KG1 (cell line): ENCODE measurements at places on chromosomes 5 and 9.
A peak's percentile ranks its signal among the peaks of the same experiment; 100 is the strongest.

DNA sequence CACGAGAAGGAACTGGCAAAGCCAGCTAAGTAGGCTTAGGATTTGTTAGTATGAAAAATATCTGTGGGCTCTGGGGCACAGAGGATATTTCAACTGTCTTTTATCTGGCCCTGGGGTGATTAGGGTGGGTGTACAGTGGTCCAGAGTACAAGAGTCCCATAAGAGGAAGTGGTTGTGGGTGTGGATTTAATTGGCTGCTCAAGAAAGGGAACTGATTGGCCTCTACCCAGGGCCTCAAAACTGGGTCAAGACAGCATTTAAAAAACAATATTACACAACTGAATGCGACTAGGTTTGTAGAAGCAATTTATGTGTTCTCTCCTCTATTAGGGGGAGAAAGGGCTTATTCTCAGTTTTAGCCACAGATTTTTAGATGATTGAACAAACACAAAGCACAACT lies 1353.4 kb upstream of the WWC1 start:
- DNase-seq: no peak

GRCh38 chr9:2765250-2765880 lies 48.1 kb downstream of the KCNV2 start:
- DNase-seq: no peak

- no peak for DNase-seq
These were observed 50.4 kb upstream of the ARAP3 start for GRCh38 chr5:141732417-141732816.

GRCh38 chr9:114994768-114995167 lies 64.4 kb upstream of the TNFSF8 start:
- no peak for DNase-seq

- DNase-seq: no peak
These were observed 101.9 kb downstream of the PDE8B start for GRCh38 chr5:77312413-77312812.

DNA sequence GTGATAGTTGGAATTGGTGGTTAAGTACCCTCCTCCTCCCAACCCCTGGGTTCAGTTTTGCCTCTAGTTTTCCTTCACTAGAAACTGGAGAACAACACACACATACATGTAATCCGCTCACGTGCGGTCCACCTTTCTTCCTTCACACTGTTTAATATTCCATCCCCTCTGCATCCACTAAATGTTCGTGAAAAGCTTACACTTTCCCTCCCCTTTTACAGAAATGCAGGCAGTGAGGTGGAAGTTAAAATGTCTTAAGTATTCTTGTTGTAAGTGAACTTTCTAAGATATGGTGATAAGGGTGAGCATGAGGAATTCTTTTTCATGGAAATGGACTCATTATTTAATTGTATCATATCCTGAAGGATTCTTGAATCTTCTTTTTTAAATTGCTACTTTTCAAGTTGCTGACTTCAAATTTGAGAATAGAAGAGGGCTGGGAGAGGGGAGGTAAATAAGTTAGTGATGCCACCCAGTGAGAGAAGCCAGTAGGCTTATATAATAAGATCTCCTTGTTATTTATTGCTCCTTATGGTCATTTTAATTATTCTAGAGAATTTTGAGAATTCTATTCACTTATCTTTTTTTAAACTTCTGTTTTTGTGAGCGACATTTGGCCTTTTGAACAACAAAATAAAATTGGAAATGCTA lies 90.2 kb downstream of the TLE4 start:
- no peak for DNase-seq

DNA sequence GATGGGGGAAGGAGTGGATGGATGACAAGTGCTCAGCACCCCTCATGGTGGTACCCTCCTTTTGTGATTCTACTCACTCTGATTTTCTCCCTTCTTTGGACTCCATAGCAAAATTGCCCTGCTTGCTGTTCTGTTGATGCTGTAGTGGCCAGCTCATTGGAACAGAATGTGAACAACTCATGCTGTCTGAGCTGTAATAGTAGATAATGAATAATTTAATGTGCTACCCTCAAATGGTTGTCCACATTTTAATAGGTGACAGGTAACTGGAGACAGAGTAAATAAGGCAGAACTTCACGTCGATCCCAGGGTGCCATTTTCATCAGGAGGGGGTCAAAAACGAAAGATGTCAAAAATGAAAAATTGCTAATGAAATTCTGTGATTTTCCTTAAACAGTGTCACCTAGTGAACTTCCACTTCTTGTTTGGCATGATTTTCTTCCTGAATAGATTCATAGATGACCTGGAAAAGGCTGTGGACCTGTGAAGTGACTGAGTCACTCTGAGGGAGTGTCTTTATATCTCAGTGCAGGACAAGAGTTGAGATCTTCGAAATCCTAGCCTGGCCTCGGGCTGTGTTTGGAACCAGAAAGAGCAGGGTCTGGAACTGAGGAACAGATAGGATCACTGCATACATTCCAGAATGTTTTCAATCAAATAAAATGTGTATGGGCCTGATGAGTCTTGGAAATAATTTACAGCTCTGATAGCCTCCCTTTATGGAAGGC lies 270.2 kb downstream of the PSAT1 start:
- DNase-seq: no peak

DNA sequence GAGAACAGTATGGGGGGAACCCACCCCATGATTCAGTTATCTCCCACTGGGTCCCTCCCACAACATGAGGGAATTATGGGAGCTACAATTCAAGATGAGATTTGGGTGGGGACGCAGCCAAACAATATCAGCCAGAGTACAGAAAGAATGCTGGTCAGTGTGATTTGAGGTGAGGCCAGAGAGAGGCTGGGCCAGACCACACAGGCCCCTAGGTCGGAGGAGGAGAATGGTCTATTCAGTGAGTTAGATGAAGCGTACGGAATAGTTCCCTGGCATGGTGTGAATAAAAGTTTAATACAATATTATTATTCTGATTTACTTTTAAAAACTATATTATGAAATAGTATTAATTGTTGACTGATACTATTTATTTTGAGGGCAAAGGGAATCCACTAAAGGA lies 39.7 kb downstream of the PCSK5 start:
- no peak for DNase-seq

GRCh38 chr5:134547066-134547465 lies 21.6 kb downstream of the JADE2 start:
- no peak for DNase-seq

DNA sequence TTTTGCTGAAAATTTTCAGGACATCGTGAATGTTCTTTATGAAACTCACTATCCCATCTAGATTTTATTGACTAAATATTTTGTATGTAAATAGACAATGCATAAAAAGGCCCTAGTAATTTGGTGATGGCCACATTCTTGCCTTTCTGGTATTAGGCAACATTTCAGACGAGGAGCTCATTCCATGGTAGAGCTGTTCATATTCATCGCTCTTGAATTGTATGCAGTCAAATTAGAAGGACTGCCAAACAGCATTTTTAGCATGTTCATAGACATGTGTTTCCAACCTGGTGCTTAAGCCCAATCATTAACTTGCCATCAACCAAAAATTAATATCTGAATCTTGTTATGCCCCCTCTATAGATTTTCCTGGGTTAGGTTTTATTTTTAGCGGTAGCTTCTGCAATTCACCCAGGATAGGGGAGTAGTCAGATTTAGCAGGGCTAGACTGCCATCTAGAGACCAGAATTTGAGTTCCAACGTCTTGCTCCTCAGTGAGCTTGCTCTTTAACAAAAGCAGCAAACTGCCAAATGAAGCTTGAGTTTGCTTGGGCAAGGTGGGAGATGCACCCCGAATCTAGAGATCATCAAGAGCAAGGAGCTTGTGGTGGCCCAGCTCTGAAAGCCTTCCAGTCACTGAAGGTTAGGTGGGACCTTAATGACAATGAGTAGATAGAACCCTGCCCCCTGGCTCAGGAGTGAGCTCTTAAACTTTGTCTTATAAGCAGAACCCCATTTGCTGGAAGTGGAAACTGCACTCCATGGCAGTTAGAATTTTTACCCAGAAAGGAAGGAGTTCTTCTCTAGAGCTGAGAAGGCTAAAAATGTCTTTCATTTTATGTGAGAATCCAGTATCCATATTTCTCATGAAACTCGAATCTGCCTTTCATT lies 456.2 kb downstream of the RASEF start:
- peak; percentile 50 for DNase-seq

- no peak for DNase-seq
These were observed 116.9 kb downstream of the C5orf15 start for GRCh38 chr5:133851521-133851920.

DNA sequence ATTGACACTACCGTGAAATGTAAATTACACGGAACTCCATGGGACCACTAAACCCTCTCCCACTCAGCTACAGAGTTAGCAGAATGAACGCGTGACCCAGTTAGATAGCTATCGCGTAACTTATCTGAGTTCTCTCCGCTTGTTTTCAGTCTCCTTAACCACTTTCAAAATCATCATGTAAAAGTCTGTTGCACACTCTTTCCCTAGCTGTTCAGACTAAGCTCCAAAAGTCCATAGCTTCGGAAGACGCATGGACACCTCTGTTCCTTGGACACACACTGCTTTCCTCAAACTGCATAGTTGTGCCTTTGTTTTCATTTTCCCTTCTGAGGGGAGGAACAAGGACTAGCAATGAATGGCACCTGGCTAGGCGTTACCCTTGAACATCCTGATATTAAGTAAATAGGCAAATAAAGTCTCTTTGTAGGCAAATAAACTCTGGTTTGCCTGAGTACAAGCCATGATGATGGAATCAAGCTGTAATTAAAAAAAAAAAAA lies 83.3 kb downstream of the DAPK1 start:
- DNase-seq: no peak

- no peak for DNase-seq
These were observed 1.2 kb upstream of the PURA start for GRCh38 chr5:140112685-140113179.

DNA sequence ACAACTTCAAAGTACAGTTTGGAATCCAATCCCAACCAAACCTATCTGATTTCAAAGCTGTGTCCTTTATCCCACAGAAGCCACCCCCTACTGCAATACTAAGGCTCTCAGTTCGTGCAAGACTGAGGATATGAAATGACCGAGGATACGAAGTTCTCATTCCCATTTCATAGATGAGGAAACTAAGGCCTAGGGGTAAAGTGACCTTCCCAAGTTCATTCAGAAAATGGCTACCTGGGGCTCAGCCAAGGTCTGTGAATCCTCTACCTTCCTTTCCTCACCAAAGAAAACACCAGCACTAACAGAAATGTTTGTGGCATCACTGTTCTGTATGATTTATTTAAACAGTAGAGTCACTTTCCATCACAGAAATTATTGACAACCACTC lies 5.4 kb downstream of the KIAA1191 start:
- no peak for DNase-seq

- DNase-seq: no peak
These were observed 397.1 kb downstream of the DMAC1 start for GRCh38 chr9:7402334-7403027.

GRCh38 chr9:108496846-108497245 lies 358.9 kb downstream of the ACTL7B start:
- no peak for DNase-seq

- DNase-seq: no peak
These were observed 61.7 kb downstream of the PDE8B start for GRCh38 chr5:77272206-77272605.

- DNase-seq: no peak
These were observed 15.8 kb downstream of the MARCHF3 start for GRCh38 chr5:127014573-127014972.

GRCh38 chr5:79285833-79286232 lies 49.9 kb downstream of the JMY start:
- DNase-seq: no peak

- DNase-seq: no peak
These were observed 98.0 kb downstream of the SLC25A46 start for GRCh38 chr5:110836851-110837250.

DNA sequence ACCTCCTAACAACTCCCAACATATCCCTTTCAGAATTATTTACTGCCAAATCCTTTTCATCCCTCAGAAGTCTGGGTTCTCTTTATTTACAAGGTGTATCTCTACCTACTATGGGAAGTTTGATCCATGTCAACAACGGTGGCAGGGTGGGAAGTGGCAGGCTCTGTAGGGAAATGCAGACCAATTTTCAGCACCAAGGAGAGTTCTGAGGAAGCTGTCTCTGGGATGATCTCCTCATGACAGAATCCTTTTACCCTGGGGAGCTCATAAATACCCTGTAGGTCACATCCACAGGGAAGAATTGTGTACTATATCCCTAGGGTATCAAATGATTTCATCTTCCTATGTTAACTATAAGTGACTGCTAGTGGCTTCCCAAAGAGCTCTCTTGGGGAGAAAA lies 107.8 kb upstream of the NEK6 start:
- DNase-seq: no peak

DNA sequence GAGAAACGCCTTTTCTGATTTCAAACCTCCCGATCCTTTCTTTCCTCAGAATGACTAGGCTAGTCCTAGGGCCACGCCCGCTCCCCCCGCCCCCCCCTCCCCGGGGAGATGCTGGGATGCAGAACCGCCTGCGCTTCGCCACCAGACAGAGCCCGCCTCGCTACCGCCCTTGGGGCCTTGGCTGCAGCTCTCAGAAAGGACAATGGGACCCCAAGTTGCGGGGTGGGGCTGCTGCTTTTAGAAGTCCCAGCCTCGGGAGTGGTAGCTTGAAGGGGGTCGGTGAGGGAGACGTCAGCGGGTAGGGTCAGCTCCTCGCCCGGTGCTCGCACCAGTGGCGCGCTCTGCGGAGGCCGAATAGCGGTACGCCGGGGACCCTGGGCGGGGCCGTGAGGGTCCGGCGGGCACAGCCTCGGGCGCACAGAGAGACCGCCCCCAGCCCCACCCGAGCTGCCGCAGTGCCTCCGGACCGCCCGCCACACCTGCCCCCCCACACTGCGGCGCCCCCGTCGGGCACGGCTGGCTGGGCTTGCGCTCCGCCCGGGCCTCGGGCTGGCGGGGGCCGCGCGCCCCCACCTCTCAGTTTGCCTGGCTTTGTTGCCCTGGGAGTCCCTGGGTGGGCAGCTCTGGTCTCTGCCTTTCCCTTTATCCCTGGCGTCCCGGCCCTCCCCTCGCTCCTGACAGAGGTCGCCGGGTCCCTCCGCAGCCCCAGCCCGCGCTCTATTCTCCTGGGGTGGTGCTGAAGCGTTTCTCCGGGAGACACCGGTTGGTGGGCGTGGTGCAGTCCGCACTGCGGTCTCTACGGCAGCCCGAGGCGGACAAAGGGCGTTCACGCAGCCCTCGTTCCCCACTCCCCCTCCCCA lies 1.2 kb downstream of the MAP1B start:
- no peak for DNase-seq

DNA sequence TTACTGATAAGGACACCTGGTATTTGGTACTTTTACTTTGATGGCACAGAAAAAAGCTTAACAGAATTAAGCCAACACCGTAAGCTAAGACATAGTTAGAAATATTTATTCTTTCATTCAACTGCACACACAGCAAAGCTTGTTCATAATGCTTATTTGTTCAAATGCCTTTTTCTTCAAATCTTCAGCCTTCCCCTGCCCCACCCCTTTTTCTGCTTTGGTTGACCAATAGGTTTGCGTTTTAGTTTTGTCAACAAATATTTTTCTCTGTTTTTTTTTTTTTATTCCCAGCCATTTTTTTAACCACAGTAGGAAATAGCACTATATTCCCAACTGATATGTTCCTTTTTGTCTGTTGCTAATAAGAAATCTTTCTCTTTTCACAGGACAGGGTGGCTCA lies 4.9 kb upstream of the RICTOR start:
- DNase-seq: no peak

- no peak for DNase-seq
These were observed 72.8 kb downstream of the STARD4 start for GRCh38 chr5:111439473-111440075.

GRCh38 chr5:123182072-123182471 lies 93.0 kb downstream of the PRDM6 start:
- no peak for DNase-seq

- DNase-seq: no peak
These were observed 124.9 kb downstream of the SPOCK1 start for GRCh38 chr5:137374110-137374714.

GRCh38 chr5:137734962-137735554 lies 831 bp downstream of the KLHL3 start:
- no peak for DNase-seq
